Stimulated activated naive CD4-positive, alpha-beta T cell treated with Interleukin-2 at 50 U/mL for 16 hours (primary cell): ENCODE measurements at places on chromosomes 1 and 21.

- DNase-seq, result no peak
These were observed 53.6 kb downstream of the WNT9A start for GRCh38 chr1:227893949-227894721.

DNA sequence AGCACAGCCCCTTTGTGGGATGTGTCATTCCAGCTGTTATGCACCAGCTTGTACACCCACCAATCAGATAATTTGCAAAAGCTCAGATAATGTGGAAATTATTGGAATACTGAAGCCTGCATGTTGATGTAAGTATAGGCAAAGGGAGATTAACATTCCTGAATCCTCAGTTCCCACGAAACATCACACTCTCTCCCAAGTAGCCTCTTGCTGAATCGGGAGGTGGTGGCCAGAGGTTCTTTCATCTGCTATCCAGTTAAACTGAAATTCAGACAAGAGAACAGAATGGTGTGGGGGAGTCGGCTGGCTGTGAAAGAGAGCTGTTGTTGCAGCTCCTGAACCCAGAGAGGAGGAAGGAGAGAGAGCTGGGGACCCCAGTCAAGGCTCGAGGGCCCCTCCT lies 170.9 kb downstream of the ZBTB18 start:
- no peak for DNase-seq

- no peak for DNase-seq
These were observed 14.1 kb downstream of the ZNF678 start for GRCh38 chr1:227577500-227577899.

DNA sequence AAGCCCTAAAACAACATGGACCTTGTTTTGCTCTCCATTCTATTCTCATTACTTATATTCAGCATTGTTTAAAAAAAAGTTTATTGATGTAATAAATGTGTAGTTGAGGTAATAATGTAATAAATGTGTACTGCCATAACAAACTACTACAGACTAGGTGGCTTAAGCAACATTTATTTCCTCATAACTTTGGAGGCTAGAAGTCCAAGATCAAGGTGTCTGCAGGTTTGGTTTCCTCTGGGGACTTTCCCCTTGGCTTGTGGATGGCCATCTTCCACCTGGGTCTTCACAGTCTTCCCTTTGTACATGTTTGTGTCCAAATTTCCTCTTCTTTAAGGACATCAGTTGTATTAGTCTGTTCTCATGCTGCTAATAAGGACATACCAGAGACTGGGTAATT lies 93.1 kb downstream of the LMO4 start:
- DNase-seq, result no peak

- no peak for DNase-seq
These were observed 7.0 kb downstream of the NAV1 start for GRCh38 chr1:201545851-201546492.

DNA sequence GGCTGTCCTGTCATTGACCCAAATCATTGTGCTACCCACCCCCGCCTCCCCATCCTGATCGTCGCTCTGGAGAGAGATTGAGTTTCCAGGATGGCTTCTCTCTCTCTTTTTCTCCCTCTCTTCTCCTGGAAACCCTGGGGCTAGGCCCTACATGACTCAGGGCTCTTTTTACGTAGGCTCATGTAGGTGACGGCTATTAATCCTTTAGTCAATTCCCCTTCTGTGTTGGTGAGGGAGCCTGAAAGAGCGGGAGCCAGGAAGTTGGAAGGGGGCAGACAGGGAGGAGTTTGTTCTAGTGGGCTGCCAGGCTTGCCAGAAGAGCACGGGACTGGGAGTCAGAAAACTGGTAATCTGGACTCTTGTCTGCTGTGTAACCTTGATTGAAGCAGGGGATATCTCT lies 9.7 kb downstream of the ATP2B4 start:
- DNase-seq, result no peak

GRCh38 chr1:203871114-203871880 lies 9.9 kb downstream of the SNRPE start:
- DNase-seq, result no peak

- no peak for DNase-seq
These were observed 7.2 kb downstream of the XCL1 start for GRCh38 chr1:168583571-168583970.

GRCh38 chr1:167762061-167762746 lies 40.4 kb downstream of the MPZL1 start:
- DNase-seq, result no peak
